Activated CD8-positive, alpha-beta T cell treated with anti-CD3 and anti-CD28 coated beads, Interleukin-2, amount 10 ng/mL, durations not matched to agents 7 days and 5 days (primary cell): ENCODE measurements at places on chromosomes 1 and 21. TPM values are rescaled to one million over a fixed set of nuclear protein-coding genes. Genes with fewer than 3 reads are reported as not detected.

DNA sequence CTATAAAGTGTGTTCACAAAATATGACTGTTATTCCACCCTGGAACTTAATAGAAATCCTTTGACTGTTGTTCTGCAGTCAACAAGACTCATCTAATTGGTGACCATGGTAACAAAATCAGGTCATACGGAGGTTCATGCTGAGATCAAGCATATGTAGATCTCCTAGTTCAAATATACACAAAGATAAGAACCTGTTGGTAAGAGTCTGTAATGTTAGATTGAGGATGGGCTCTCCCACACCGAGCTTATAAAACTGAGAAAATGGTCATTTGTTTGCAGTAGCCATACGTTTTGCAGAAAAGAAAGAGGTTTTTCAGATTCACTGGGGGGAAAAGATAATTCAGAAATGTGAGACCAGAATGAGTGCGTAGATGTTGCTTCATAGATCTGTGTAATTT is 468.1 kb downstream of the RPS6KC1 start:
- no peak overlapping the region for H3K27ac ChIP-seq
- no peak for DNase-seq
- no peaks in the 10 kb centered on the region for H3K36me3 ChIP-seq
- no peaks in the 10 kb centered on the region for H3K27me3 ChIP-seq
- H3K4me1 ChIP-seq: no peaks in the 10 kb centered on the region

The GABRD gene
- not detected for total RNA-seq

GRCh38 chr21:44496564-44497550 is 41.5 kb downstream of the LRRC3 start:
- H3K36me3 ChIP-seq: peaks cover 15% of the 10 kb centered on the region
- peaks cover 7% of the 10 kb centered on the region for H3K27me3 ChIP-seq
- no peak overlapping the region for H3K27ac ChIP-seq
- peaks cover 7% of the 10 kb centered on the region for H3K4me1 ChIP-seq
- H3K4me3 ChIP-seq: no peak overlapping the region

- peaks cover 50% of the 10 kb centered on the region for H3K4me1 ChIP-seq
- peak; percentile 53 for DNase-seq
- H3K4me3 ChIP-seq: peak overlapping the region; percentile 83
Observed at GRCh38 chr1:109482791-109483671, 674 bp upstream of the ATXN7L2 start.

GRCh38 chr1:93816970-93817678 is 61.9 kb downstream of the DNTTIP2 start:
- H3K36me3 ChIP-seq: no peaks in the 10 kb centered on the region
- H3K27ac ChIP-seq: no peak overlapping the region
- peaks cover 19% of the 10 kb centered on the region for H3K4me1 ChIP-seq
- H3K27me3 ChIP-seq: peaks cover 15% of the 10 kb centered on the region

The S100A8 gene
- total RNA-seq: not detected

DNA sequence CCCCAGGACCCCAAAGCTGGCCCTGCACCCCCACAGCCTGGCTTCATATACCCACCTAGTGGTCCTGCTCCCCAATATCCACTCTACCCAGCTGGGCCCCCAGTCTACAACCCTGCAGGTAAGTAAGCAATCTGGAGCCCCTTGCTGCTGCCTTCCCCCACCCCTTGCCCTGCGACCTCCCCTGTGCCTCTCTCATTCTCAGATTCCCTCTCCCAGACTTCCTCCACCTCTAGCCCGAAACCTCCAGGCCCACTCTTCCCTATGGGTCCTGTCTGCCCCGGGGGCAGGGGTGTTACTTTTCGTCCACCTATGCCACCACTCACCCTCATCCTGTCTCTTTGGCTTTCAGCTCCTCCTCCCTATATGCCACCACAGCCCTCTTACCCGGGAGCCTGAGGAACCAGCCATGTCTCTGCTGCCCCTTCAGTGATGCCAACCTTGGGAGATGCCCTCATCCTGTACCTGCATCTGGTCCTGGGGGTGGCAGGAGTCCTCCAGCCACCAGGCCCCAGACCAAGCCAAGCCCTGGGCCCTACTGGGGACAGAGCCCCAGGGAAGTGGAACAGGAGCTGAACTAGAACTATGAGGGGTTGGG is 2.9 kb downstream of the SHISA4 start:
- no peaks in the 10 kb centered on the region for H3K36me3 ChIP-seq
- H3K4me3 ChIP-seq: no peak overlapping the region
- H3K27me3 ChIP-seq: peaks cover 42% of the 10 kb centered on the region
- H3K4me1 ChIP-seq: peaks cover 21% of the 10 kb centered on the region
- DNase-seq: no peak
- no peak overlapping the region for H3K27ac ChIP-seq

GRCh38 chr1:13921190-13921589 is 221.2 kb downstream of the PRDM2 start:
- H3K4me1 ChIP-seq: no peaks in the 10 kb centered on the region
- no peaks in the 10 kb centered on the region for H3K36me3 ChIP-seq
- H3K4me3 ChIP-seq: no peak overlapping the region
- peaks cover 21% of the 10 kb centered on the region for H3K27me3 ChIP-seq
